ENCODE measurements at places on chromosomes 13 and 19. TPM values are rescaled to one million over a fixed set of nuclear protein-coding genes. Genes with fewer than 3 reads are reported as not detected.

Gene FOXA3
- total RNA-seq: not detected

GRCh38 chr19:49213791-49214190 is 56.2 kb downstream of the TRPM4 start:
- no peak for DNase-seq

DNA sequence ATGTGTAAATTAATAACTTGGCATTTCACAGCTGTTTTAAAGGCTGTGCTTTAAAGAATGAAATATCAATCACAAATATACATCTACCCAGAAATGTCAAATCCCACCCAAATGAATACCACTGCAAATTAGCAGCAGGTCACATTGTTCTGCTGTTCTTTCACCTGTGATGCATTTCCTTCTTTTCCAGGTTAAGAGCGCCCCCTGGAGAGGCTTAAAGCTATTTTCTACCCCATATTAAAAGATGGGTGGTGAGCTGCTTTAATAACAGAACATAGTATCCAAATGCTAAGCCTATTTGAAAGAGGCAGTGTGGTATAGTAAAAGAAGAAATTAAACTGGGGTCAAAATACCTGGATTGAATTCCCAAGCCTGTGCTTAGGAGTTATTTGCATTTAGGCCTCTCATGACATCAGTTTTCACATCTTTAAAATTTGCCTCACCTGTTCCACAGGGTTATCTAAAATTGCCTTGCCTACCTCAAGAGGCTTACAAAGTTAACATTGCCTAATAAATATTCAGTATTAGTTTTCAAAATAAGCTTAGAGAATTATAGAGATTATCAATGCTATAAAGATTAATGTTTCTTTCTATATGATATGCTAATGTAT is 396.9 kb upstream of the SLITRK5 start:
- DNase-seq: peak; percentile 1

Gene CD37
- total RNA-seq: not detected

- no peak for DNase-seq
Observed at GRCh38 chr13:33015791-33016323, 366 bp upstream of the KL start.

DNA sequence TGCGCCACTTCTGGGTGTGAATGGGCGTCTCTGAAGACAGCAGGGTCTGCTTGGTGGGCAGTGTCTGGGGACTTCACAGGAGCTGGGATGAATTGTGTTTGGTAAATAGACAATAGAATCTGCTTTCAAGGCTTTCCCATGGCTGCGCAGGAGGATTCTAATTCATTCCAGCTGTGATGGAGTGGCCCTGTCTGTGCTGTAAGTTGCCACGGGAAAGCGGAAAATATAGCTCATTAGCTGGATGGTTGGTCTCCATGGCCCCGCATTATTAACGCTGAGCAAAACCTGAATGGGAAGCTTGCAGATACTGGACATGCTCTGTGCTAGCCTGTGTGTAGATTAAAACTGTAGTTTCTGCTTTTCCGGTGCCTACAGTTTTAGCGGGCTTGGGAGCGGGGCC is 15.6 kb upstream of the C1QTNF9 start:
- no peak for DNase-seq

Gene DCLK1
- 0.20 TPM for total RNA-seq

DNA sequence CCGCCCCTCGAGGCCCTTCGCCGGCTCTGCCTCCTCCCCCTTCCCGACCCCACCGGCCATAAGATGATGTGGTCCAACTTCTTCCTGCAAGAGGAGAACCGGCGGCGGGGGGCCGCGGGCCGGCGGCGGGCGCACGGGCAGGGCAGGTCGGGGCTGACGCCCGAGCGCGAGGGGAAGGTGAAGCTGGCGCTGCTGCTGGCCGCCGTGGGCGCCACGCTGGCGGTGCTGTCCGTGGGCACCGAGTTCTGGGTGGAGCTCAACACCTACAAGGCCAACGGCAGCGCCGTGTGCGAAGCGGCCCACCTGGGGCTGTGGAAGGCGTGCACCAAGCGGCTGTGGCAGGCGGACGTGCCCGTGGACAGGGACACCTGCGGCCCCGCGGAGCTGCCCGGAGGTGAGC is 1.4 kb downstream of the CACNG6 start:
- no peak for DNase-seq

Gene PTGIR
- total RNA-seq: 0.78 TPM

Gene OR7A5
- total RNA-seq: not detected

DNA sequence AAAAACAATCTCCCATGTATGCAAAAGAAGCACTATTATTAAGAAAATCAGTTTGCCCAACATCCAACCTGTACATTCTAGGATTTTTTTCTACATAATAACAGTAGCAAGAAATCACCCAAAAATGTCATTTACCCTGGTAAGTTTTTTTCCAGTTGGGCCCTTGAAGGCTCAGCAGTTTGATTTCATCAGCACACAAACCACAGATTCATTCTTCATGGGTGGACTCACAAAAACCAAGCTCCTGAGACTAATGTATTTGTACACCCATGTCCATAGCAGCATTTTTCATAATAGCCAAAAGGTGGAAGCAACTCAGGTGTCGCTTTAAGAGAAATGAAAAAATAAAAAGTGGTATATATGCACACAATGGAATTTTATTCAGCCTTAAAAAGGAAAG is 210.1 kb downstream of the TBC1D4 start:
- DNase-seq: no peak
